Right kidney (tissue), 9 donors: ENCODE measurements at places on chromosomes 1 and 21.

- DNase-seq = no peak
Measured at GRCh38 chr1:31429583-31429982, 16.6 kb downstream of the SERINC2 start.

DNA sequence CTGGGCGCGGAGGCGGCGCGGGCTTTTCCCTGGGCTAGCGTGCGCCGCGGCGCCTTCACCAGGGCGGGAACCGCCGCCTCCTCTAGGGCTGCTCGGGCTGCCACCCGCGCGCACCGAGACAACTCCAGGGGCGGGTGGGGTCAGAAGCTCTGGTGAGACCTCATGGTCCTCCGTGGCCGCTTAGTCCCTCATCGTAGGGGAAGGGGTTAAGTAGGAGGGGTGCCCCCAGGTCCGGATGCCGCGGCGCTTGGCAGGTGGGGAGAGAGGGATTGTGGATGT, 559 bp downstream of the SERTAD4 start:
- peak; percentile 73 for DNase-seq

- peak; percentile 80 for DNase-seq
Measured at GRCh38 chr21:45074048-45074817, at the start of gene ADARB1. Gene ADARB1 (plus strand): TSS chr21:45074580. CDS start chr21:45171657, 97,077 bp downstream.

DNA sequence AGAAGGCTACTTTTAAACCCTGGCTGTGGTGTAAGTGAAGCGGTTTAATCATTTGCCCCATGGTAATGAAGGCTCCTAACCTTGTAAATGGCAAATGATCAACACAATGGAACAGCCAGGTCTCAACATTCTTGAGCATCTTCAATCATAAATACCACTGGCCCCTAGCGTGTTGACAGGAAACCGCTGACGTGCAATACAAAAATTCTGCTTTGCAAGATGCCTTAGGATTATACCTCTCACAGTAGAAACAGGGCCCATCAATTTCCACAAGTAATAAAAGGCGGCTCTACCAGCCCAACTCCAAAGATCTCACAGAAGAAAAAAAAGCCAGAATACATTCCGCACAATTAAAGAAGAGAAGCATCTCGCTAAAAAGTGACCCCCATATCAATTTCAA, 32.8 kb downstream of the LGALS8 start:
- DNase-seq = no peak

GRCh38 chr1:242876030-242876429, 351.5 kb upstream of the PLD5 start:
- DNase-seq = no peak

DNA sequence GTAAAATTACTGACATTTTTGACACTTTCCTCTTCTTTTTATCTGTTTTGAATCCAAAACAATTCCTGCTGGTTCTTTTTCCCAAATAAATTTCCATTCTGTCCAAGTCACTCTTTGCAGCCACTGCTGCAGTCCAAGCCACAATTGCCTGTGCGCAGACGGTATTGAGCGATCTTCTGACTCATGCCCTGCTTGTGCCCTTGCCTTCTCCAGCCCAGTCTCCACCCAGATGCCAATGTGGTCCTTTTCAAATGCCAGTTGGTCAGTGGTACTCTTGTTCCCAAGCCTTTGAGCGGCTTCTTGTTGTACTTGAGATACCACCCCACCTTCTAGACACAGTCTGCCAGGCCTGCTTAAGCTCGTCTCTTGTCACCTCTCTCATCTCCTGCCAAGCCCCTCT, 78.9 kb downstream of the CAMTA1 start:
- DNase-seq = no peak

GRCh38 chr1:44723496-44724295, 7.3 kb downstream of the RNU5D-1 start:
- DNase-seq = no peak

GRCh38 chr21:41993744-41994143, 16.4 kb downstream of the ZBTB21 start:
- DNase-seq = no peak

- DNase-seq = peak; percentile 87
Measured at GRCh38 chr1:36306902-36307456, 811 bp downstream of the SH3D21 start.

DNA sequence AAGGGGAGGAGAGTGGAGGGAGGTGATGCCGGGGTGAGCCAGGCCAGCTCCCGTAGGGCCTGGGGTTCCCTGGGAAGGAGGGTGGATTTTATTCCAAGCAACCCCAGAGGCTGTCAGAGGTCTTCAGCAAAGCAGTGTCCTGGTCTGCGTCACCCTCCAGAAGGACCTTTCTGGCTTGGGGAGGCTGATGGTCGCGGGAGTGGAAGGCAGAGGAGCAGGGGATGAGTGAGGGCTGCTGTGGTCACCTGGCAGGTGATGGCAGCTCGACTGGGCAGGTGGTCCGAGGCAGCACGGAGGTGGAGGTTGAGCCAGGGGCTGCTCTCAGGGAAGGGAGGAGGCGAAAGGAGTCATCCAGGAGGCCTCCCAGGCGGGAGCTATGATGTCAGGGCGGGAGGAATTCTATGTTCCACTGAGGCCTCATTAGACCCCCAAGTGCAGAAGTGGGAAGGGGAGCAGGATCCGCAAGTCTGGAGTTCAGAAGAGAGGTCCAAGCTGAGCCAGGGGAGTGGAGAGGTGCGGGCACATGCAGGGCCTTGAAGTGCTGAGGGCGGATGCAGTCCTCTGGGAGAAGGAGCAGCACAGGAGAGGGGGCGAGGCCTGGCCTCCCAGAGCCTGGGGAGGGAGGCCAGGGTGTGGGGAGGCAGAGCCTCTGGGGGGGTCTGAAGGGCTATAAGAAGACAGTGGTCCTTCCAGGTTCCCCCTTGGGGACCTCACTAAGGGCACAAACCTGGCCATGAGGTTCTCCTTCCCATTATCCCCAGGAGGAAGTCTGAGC, 33.3 kb downstream of the BMP8A start:
- no peak for DNase-seq

GRCh38 chr1:186819126-186819525, 9.6 kb upstream of the PLA2G4A start:
- no peak for DNase-seq

DNA sequence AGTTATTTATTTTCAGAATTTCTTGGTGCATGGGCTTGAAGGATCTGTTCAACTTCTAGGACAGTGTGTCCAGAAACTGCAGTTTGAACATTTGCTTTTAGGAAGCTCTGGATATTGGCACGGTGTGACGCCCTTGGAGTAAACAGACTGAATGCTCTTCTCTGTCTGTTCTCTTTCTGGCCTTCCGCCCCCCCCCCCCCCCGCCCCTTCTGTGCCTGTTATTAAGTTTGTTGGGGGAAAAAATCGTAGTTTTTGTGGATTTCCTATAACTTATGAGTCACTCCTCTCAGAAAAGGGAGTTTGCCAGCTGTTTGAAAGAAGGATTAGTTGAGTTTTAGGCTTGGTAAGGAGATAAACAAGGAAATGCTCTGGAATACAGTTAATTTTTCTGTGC, 1.2 kb downstream of the KCTD3 start:
- no peak for DNase-seq

DNA sequence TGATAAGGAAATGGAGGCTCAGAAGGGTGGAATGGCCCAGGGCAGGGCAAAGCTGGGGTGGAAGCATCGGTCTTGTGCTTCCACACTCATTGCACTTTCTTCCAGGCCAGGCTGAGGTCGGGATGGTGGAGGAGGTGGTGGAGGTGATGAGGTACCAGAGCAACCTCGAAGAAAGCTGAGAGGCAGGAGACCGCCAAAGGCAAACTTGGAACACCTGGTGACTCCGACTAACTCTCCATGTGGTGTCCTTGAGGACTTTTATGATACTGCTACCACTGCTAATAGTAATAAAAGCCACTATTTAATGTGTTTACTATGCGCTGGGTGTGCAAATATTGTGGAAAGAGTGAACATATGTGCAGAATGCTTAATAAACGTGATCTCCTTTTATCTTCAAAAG, 16.9 kb upstream of the BTG2 start:
- DNase-seq = no peak

DNA sequence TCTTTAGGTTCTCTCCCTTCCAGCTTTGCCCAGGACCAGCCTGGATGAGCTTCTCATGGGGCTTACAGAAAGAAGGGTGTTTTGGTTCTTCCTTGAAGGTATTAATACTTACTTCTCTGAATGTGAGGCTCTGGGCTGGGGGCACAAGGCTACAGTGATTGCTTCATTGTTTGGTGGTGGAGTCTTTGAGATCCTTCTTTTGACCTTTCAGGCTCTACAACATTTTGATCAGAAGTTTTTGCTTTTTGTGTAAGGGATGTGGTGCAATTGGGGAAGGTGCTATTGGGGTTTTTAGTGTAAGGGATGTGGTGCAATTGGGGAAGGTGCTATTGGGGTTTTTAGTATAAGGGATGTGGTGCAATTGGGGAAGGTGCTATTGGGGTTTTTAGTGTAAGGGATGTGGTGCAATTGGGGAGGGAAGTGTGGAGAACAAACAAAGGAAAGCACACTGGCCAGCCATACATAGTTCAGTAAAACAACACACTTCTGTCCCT, 103.6 kb upstream of the IVNS1ABP start:
- no peak for DNase-seq

DNA sequence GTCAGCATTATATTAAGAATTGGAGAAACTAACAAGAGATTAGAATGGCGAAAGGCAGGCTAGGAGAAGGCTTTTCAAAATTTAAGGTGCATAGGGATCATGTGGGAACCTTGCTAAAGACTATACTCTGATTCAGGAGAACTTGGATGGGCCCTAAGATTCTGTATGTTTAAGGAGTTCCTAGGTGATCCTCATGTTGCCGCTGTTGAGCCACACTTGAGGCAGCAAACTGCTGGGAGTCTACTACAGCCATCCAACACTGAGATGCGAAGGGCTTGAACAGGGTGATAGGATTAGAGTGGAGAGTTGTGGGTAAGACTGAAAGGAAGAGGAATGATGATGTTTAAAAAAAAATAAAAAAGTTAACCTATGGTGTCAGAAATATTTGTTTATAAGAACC, 1013.2 kb downstream of the MRPL39 start:
- no peak for DNase-seq

- no peak for DNase-seq
Measured at GRCh38 chr1:238488401-238488800, 597.7 kb upstream of the ZP4 start.
